ENCODE measurements at places on chromosomes 7 and 10. TPM values are rescaled to one million over a fixed set of nuclear protein-coding genes. Genes with fewer than 3 reads are reported as not detected.

TEX47 gene
- not detected for polyA plus RNA-seq

ZPBP gene
- polyA plus RNA-seq, result 0.30 TPM

TRIM50 gene
- 0.08 TPM for polyA plus RNA-seq

LIPA gene
- polyA plus RNA-seq, result 191 TPM

TAS2R41 gene
- polyA plus RNA-seq, result not detected

SPDYE16 gene
- polyA plus RNA-seq, result 0.71 TPM

CPA4 gene
- polyA plus RNA-seq, result 1.7 TPM

GALNT17 gene
- 13.4 TPM for polyA plus RNA-seq

MAPK8 gene
- polyA plus RNA-seq, result 94.7 TPM

CALML5 gene
- polyA plus RNA-seq, result not detected

OR13A1 gene
- not detected for polyA plus RNA-seq

OR2A42 gene
- 0.17 TPM for polyA plus RNA-seq

DRGX gene
- polyA plus RNA-seq, result not detected

FAM25C gene
- polyA plus RNA-seq, result not detected

RPEL1 gene
- not detected for polyA plus RNA-seq

CTAGE4 gene
- 1.2 TPM for polyA plus RNA-seq

NFE2L3 gene
- 6.1 TPM for polyA plus RNA-seq

RNF32 gene
- 0.93 TPM for polyA plus RNA-seq

DBF4 gene
- polyA plus RNA-seq, result 6.2 TPM

BNIP3 gene
- polyA plus RNA-seq, result 39.8 TPM

OR6B1 gene
- not detected for polyA plus RNA-seq

DNAJB6 gene
- polyA plus RNA-seq, result 154 TPM

MACC1 gene
- polyA plus RNA-seq, result not detected

HOXA3 gene
- 3.4 TPM for polyA plus RNA-seq
